ENCODE measurements at places on chromosomes 11 and 22. TPM values are rescaled to one million over a fixed set of nuclear protein-coding genes. Genes with fewer than 3 reads are reported as not detected.

ALDH3B2 gene
- total RNA-seq = 25.1 TPM

C11orf97 gene
- not detected for total RNA-seq

TMEM218 gene
- 35.4 TPM for total RNA-seq

CCDC88B gene
- 2.4 TPM for total RNA-seq

OR8J1 gene
- total RNA-seq = not detected

MS4A2 gene
- not detected for total RNA-seq

P2RY2 gene
- 19.8 TPM for total RNA-seq

CDKN1C gene
- total RNA-seq = 13.5 TPM

BTG4 gene
- total RNA-seq = not detected

SAA1 gene
- total RNA-seq = 53.7 TPM

ART5 gene
- not detected for total RNA-seq

TESMIN gene
- total RNA-seq = 6.7 TPM

TENM4 gene
- total RNA-seq = 27.2 TPM

CCDC15 gene
- total RNA-seq = 1.5 TPM

SREBF2 gene
- 68.4 TPM for total RNA-seq

OR52E8 gene
- total RNA-seq = not detected
